ENCODE measurements at places on chromosomes 5 and 9.
A peak's percentile ranks its signal among the peaks of the same experiment; 100 is the strongest.

DNA sequence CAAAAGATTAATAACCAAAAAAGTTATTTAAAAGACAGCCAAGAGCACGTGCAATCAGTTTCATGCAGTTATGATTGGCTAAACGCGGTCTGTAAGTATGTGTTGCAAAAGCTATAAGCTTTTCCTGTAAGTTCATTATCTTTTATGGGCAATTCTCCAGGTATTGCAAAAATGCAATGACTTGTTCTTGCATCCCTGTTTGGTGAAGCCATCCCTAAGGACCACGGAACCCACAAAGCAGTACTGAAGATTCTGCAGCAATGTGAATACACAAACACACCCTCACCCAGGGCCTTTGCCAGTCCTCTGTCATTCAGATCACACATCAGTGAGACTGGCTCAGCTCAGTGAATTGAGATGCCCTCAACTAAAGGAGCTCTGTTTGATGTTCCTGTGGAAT, 11.4 kb downstream of the GCNT4 start:
- no peak for DNase-seq

DNA sequence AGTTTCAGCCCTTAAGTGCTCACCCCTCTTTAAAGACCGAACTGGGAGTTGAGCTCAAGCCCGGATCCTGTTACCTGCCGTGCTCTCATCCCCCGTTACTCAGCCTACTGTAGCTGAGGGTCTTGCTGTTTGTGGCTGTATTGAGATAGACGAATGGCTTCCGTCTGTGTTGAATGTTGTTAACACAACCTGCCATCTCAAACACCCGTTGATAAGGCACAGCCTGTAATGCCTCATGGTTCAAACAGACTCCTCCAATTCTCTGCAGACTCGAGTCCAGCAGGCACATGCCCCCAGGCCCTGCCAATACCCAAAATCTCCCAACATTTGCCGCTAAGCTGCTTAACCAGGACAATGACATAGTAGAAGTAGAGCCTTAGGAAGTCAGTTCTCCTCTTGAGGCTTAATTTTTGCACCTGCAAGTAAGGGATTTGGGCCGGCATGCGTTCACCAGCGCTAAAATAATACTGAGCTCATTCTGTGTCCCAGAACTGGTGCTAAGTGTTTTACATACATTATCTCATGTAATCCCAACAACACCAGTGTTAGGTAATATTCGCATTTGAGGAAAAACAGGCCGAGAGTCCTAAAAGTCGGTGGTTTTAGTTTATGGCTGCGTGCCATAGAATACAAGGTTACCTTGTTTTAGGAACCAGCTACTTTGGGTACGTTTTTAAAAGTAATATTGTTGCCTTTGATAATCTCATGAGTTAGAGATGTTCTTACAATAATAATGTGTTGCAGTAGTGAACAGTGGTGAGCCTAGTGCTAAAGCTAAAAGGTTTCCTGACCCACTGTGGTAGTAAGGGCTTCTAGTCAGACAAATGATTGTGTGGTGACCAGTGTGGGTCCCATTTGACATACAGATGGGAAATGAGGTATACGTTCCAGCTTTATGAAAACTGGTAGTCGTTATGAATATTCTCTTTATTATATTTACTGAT, 1.5 kb upstream of the RFX3 start:
- peak; percentile 53 for DNase-seq

GRCh38 chr9:83981126-83981871, 694 bp downstream of the RMI1 start:
- DNase-seq: peak; percentile 73

DNA sequence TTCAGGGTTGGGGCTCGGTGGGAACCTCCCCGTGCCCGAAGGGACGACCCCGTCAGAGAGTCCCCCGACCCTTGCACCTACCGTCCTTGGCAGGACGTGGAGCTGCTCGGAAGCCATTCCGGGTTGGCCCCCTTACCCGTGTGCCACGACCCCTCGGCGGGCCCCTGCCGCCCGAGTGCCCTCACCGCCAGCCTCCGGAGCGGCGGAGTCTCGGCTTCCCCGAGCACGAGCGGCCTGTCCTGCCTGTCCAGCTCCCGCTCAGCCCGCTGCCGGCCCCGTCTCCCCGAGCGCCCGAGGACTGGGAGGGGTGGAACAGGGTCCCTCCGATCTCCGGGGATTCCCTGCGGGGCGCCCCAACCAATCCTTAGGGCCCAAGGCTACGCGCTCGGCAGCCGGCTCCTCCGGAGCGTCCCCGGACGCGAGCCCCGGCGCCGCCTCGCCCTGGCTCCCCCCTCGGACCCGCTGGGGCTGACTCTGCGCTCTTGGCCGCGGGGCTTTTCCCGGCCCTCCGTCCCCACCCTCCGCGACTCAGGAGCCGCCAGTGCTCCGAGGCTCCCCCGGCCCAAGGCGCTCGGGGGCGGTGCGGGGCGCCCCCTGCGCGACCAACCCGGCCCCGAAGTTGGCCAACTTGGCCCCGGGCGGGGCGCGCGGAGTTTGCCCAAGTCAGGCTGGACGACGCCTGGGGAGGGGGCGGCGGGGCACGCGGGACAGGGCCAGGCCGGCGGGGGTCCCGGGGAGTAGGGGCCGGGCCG, 654 bp downstream of the ADAMTS2 start:
- no peak for DNase-seq

GRCh38 chr9:114884787-114885452, 45.5 kb downstream of the TNFSF8 start:
- peak; percentile 86 for DNase-seq

DNA sequence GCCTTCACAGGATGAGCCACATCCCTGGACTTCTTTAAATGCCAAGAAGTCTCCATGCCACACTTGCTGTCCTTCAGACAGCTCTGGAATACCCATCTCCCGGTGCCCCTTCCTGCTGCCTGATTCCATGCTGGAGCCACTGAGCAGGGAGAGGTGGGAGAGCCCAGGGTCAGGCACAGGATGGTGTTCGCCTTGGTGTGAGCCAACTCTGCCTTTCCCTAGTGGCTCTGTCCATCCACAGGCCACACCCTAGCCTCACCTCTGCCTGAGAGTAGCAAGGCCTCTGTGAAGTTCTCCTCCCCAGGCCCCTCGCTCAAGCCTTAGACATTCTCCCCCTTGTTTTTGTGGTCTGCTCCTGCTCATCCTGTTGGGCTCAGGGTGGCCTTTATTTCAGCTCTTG, 54.2 kb upstream of the ANGPTL2 start:
- DNase-seq: peak; percentile 7

DNA sequence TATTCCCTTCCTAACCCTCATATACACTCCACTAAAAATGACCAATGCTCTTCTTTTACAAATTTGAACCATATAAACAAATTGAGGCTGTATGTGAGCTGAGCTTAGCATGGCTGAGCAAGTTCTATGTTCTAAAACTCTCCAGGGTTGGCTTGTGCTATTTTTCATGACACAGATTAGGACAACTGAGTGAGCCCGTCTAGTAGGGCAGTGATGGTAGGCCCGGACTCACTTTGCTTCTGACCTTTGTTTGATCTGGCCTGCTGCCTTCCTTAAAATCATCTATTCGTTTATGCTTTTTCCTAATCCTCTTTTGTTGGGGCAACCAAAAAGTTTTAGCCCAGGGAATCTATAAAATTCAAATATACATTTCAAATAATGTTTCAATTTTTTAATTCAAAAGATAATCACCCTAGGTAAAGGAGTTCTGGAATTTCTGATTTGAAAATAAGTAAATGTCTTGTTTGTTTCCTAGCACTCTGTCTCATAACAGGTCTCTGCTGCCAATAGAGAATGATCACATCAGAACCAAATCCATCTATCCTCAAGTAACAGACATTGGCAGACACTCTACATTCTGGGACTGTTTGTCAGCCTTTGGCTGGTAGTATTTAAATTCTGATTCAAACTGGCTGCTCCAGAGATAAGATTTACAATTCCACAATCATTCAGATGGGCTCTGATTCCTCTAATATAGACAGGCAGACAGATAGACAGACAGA, 217.0 kb upstream of the TARS1 start:
- no peak for DNase-seq

DNA sequence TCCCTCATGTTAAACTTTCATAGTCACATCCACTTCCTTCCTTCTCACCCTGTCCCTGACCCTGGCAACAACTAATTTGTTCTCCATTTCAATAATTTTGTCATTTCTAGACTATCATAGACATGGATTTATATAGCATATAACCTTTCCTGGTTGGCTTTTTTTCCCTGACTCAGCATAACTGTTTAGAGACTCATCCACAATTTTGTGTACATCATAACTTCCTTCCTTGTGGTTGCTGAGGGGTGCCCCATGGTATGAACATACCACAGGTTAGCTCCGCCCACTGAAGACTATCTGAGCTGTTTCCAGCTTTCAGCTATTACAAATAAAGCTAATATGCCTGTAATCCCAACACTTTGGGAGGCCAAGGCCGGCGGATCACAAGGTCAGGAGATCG, 137.3 kb downstream of the PHF2 start:
- no peak for DNase-seq

DNA sequence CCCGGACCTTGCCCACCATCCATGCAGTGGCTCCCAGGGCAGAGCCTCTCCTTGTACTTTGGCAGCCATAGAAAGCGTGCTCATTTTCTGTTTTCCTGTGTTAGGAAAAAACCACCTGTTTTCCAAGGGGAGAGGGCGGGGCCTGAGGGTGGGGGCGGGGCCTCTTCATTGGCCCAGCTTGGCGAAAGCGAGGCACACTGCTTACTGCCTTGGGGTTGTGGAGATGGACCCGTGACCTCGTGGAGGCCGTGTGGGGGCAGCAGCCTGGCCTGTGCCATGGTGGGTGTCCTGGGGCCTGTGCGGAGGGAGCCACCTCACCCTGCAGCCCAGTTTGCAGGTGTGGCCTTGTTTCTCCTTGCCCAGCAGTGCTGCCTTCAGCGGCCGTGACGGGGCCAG, 4.4 kb upstream of the TOR4A start:
- DNase-seq: no peak

GRCh38 chr9:127450243-127450760, 904 bp downstream of the RPL12 start:
- DNase-seq: peak; percentile 34

DNA sequence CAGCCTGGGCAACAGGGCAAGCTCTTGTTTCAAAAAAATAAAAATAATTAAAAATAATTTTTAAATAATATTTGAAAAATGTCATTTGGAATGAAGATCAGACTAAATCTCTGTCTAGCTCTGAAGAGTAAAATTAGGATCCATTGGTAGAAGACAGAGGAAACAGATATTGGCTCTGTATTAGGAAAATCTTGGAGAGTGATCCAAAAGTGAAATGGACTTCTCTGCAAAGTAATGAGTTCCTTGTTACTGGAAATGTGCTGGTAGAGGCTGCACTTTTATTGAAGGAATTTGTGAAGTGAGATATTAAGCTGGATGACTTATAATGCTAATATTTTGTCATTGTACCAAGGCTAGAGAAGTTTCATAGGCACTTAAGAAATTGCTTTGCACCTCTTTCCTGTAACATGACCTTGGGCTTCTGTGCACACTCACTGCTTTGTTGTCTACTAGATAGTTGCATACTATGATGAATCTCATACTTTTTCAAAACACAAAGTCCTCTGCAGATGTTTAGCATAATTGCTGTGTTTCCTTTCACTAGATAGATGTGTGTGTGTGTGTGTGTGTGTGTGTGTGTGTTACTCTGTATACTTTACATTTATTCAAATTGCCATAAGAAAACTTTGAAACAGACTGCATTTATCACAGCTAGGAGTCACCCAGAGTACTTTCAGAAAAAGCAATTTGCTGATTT, 13.1 kb downstream of the THBS4 start:
- DNase-seq: no peak

DNA sequence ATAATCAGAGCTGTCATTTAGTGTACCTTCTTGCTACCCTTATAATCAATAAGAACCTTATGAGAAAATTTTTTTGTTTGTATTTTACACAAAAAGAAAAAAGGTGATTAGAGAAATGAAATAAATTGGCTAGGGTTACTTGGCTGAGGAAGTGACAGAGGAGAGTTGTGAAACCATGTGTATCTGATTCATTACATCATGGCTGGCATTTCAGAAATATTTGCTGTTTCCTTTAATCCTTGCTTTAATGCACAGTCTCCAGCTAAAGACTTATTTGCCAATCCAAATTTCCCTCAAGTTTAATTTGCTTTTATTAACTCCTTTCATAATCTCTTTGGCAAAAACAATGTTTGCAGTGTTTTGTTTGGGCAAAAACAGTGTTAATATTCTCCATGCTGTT, 543.1 kb downstream of the KIF4B start:
- no peak for DNase-seq

DNA sequence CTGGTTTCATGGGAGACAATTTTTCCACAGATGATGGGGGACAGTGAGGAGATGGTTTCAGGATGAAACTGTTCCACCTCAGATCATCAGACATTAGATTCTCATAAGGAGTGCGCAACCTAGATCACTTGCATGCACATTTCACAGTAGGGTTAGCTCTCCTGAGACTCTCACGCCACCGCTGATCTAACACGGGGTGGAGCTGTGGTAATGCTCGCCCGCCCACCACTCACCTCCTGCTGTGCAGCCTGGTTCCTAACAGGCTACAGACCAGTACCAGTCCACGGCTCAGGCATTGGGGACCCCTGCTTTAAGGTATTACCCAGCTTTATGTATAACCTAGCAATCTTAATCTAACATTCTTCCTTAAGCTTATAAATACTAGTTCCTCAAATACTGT, 35.6 kb downstream of the TTC39B start:
- no peak for DNase-seq

DNA sequence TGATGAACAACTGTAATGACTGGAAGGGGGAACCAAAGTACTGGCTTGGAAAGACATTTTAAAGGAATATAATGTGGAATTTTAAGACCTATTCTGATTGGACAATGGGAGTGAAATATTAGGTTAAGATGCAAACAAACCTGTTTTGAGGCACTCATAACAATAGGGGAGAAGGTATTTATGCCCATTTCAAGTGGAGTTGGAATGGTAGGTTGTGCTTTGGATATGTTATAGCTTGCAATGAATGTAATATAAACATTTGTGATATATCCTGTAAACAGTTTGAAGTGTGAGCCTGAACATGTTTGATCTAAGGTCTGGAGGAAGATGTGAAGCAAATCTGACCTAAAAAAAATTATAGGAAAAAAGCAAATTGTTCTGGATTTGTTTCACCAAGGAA, 129.6 kb upstream of the GRHPR start:
- DNase-seq: no peak

- DNase-seq: no peak
Measured at GRCh38 chr5:129689045-129689444, 58.8 kb upstream of the MINAR2 start.

- DNase-seq: no peak
Measured at GRCh38 chr5:76999451-76999850, 30.8 kb upstream of the AGGF1 start.

DNA sequence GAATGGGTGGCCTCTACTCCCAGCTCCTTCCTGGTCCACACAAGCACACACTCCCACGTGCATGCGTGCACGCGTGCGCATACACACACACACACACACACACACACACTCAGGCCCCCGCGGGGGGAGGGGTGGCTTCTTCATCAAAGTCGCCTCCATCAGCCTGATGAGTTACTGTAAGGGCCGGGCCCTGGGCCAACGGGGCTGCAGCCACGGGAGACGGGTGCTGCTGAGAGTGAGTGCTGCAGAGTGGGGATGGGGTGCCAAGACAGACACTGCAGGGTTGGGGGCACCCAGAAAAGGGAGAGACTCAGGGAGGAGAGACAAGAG, 18.1 kb downstream of the CNTFR start:
- DNase-seq: peak; percentile 29

All from colonic mucosa (tissue), 4 donors.